ENCODE measurements at places on chromosomes 16 and 17.

DNA sequence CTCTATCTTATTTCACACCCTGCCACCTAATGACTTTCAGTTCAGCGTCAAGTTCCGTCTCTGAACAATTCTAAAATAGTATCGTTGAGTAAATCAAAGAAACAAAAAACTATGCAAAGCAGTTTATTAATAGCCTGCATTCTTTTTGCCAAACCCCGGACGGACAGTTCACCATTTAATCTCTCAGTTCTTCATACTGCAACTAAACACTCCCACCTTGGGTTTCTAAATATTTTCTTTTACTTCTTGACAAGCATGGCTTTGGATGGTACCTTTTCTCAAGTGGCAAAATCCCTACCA, 1.2 kb downstream of the MYH11 start:
- no peak for DNase-seq

DNA sequence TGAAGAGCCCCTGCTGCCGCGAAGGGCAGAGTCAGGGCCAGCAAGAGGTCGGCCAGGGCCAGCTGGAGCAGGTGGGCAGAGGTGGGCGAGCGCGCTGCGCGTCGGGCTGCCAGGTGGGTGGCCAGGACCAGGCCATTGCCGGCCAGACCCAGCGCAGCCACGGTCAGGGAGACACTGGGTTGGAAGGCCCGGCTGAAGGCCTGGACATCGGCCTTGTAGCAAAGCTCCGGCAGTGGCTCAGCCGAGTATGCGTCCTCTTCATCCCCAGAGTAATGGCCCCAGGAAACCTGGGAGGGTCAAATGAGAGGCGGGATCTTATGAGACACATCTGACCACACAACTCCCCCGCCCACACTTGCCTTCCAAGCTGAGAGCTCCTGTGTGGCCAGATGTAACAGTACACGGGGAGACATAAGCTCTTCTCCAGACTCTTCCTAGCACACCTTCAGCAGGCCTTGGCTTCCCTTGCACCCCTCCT, 1.3 kb downstream of the CCR10 start:
- no peak for DNase-seq

GRCh38 chr16:11393366-11393765, 48.1 kb downstream of the RMI2 start:
- DNase-seq, result no peak

- peak; percentile 20 for DNase-seq
Observed at GRCh38 chr16:17591655-17592405, 121.1 kb upstream of the XYLT1 start.

- DNase-seq, result no peak
Observed at GRCh38 chr17:19327031-19327783, 35.3 kb downstream of the B9D1 start.

DNA sequence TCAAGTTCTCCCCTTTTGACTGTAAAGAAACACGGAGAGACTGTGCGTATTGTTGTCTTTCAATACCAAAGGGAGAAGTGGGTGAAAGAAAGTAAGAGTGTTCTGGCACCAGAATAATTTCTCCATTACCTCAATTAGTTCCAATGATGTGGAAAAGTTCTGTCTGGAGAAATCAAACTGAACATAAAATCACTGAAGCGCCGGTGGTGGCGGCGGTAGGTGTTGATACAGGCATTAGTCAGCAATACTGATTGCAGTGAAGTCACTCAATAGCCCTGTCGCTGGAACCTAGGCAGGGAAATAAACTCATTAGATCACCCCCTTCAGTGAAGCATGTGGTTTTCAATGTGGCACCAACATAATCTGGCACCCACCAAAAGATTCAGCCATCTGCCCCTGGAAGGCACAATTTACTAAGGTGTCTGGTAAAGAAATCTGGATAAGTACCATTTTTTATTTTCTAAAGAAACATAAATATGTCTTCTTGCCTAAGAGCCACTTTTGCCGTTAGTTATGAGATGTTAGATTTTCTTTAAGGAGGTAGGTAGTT, 274.2 kb upstream of the SOX9 start:
- no peak for DNase-seq

GRCh38 chr17:40415390-40415789, 2.3 kb downstream of the TOP2A start:
- no peak for DNase-seq

- no peak for DNase-seq
Observed at GRCh38 chr16:85689285-85689949, 663 bp upstream of the GINS2 start.

- DNase-seq, result no peak
Observed at GRCh38 chr16:57525761-57526160, 10.6 kb downstream of the CCDC102A start.

DNA sequence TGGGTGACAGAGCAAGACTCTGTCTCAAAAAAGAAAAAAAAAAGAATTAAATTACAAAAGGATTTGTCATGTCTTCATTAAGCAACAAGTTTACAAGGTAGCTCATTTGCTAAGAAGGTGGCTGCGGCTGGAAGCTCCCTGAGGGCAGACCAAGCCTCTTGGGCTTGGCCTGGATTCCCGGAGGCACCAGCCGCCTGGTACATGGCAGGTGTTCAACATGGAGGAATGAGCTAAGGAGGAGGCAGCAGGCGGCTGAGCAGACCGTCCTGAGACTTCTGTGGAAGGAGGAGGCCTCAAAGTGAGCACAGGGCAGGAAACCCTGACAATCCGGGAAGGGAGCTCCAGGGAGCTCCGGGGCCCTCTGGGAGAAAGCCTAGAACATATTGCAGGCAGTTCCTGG, 3.2 kb upstream of the MYLK3 start:
- DNase-seq, result no peak

GRCh38 chr17:78358538-78359320, 1.1 kb downstream of the SOCS3 start:
- no peak for DNase-seq

DNA sequence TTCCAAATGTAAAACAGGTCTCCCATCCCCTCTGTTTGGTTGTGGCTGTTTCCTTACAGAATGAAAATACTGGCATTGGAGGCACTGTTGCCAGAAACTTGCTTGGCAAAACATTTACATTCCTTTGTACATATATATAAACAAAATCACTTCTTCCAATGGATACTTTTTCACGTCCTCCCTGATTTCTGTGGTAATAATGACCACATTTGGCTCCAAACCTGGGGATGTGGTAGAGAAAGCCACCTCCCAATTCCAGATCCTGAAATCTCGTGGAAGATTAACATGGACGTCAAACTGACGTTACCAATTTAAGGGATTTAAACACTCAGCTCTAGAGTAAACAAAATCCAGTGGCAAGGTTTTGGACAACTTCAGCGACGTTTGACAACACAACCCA, 370.8 kb upstream of the ZFHX3 start:
- no peak for DNase-seq

DNA sequence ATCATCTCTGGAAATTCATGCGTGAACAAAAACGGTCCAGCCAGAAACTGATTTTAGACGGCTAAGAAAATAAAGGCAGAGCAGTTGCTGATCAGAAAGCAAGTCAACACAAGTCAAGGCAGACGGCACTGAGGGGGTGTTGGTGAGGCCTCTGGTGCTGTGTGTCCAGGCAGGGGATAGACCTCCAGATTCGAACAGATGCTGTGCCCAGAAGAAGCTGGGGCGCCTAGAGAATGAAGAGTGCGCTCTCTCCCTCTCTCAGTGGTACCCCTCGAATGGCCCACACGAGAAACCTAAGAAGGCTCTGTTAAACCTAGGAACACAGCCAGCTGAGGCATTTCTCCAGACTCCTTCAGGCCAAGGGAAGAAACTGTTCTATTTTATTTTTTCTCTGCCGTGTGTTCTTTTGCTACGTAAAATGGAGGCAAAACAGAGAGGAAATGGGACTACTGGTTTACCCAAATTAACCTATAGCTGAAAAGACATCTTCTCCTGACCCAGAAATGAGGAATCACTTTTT, 178.3 kb downstream of the PMP22 start:
- no peak for DNase-seq

DNA sequence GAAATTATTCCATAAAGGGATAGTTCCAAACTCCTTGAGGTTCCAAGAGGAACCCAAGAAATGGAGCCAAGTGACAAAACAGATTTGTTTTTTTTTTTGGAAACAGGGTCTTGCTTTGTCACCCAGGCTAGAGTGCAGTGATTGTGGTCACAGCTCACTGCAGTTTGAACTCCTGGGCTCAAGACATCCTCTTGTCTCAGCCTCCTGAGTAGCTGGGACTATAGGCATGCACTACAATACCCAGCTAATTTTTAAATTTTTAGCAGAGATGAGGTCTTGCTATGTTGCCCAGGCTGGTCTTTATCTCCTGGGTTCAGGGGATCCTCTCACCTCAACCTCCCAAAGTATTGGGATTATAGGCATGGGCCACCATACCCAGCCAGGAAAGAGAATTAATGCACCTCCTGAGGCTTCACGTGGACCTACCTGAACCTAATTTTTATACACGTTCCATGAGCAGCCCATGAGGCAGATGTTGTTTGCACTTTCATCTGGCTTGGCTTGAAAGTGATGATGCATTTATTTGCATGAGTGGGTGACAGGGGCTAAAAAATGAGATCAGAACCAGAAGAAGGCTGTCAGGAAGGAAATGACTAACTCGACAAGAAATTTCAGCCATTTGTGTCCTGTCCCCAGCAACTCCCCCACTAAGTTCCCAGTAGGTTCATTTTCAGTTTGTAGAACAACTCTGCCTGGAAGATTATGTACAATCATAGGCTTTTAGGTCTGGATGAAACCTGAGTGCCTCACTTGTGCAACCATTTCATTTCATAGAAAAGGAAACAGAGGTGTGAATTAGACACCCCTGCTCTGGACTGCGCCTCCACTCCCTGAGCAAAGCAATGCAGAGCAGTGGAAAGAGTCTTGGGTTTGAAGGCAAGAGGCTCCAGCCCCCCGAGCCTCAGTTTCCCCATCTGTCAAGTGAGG, 10.3 kb upstream of the IRF8 start:
- no peak for DNase-seq

GRCh38 chr16:6853565-6853964, 479.1 kb upstream of the RBFOX1 start:
- no peak for DNase-seq

DNA sequence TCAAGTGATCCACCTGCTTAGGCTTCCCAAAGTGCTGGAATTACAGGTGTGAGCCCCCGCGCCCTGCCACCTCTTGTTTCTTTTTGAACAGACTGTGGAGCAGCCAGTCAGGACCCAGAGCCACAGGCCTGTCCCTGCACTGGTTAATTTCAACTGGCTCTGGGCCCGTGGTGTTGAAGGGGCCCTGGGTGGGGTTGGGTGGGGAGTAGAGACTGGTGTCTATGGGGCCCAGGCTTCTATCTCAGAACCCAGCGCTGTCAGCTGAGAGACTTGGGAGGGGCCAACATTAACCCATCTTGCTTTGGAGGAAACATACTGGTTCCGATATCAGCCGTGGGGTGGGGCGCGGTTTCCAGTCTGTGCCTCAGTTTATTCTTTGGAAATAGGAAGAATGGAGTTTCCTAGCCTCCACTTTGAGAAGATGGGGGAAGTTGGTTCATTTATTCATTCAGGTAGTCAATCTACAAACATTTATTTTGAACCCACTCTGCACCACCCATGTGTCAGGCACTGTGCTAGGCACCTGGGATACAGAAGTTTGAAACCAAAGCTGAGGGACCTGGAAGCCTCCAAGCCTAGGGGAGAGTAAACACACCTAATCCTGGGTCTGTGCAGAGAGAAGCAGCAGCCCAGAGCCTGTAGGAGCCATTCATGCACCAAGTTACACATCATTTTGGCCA, 15.5 kb upstream of the SLC4A1 start:
- no peak for DNase-seq

GRCh38 chr16:68636818-68637217, 8.3 kb upstream of the CDH3 start:
- no peak for DNase-seq

GRCh38 chr17:39946551-39947330, 16.1 kb upstream of the GSDMA start:
- no peak for DNase-seq

GRCh38 chr17:34379868-34380267, 16.8 kb upstream of the CCL1 start:
- no peak for DNase-seq
